ENCODE measurements at places on chromosomes 6 and 20. TPM values are rescaled to one million over a fixed set of nuclear protein-coding genes. Genes with fewer than 3 reads are reported as not detected.

DNA sequence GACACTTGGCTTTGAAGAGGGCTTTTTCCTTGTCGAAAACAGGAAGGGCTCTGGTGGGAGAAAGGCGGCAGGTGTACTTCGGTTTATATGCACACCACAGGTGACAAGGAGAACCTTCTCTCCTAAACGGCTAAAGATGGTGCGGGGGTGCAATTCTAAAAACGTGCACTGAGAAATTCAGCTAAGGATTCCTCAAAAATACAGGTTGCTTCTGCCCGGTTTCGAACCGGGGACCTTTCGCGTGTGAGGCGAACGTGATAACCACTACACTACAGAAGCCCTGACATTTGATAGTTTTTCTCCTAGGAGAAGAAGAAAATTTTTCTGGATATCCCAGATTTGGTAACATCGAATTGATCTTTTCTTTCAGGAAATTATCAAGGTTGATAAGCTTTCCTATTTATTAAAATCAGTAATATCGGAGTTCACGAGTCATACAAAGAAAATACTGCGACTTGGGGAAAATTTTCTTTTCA lies 32.0 kb downstream of the POM121L2 start:
- DNase-seq, result no peak

GRCh38 chr6:66849843-66850242 lies 1142.8 kb upstream of the EYS start:
- DNase-seq, result no peak

- no peak for DNase-seq
These were observed 125.5 kb downstream of the THEMIS start for GRCh38 chr6:127775371-127775770.

GRCh38 chr20:62953839-62954703 lies 1.6 kb downstream of the SLC17A9 start:
- peak; percentile 50 for DNase-seq

- no peak for DNase-seq
These were observed 12.8 kb downstream of the PTPRK start for GRCh38 chr6:128507337-128508310.

IP6K3 gene
- not detected for total RNA-seq
